ENCODE measurements at places on chromosomes 1 and 21.

- no peak for DNase-seq
Observed at GRCh38 chr21:36791695-36792470, 93.0 kb downstream of the SIM2 start.

GRCh38 chr21:19123053-19123452, 719.5 kb upstream of the TMPRSS15 start:
- no peak for DNase-seq

- DNase-seq = no peak
Observed at GRCh38 chr1:27686223-27686990, 14.4 kb upstream of the IFI6 start.

GRCh38 chr21:14879458-14879857, 185.3 kb downstream of the NRIP1 start:
- no peak for DNase-seq

DNA sequence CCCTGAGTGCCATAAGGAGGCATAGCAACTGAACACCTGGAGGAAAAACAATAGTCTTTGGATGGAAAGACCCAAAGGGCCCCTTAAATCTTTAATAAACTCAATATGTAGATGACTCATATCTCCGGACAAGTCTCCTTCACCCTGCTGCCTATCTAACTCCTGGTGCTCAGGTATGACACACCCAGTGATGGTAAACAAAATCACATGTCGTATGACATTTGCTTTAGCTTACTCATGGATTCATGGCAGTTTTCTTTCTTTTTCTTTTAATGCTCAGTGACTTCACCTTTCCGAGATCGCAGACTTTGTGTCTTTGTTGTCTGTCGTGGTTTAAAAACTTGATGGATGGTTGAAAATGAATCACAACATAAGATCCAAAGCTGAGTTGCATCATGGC, 208.5 kb upstream of the PROX1 start:
- DNase-seq = no peak

DNA sequence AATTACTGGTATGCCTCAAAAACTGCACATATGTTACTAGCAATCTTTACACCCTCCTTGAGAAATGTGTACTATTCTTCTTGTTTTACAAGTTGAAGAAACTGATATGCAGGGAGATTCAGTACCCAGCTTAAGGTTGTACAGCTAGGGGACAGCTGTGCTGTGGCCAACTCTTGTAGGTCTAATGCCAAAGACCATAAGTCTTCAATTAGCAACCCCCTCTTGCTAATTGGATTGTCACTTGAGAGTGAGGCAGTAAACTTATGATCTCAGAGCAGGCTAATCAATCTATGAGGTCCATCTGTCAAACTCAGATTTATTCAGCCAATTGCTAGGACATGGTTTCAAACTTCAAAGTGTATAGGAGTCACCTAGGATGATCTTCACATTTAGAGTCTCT, 492.0 kb upstream of the USP24 start:
- DNase-seq = no peak

DNA sequence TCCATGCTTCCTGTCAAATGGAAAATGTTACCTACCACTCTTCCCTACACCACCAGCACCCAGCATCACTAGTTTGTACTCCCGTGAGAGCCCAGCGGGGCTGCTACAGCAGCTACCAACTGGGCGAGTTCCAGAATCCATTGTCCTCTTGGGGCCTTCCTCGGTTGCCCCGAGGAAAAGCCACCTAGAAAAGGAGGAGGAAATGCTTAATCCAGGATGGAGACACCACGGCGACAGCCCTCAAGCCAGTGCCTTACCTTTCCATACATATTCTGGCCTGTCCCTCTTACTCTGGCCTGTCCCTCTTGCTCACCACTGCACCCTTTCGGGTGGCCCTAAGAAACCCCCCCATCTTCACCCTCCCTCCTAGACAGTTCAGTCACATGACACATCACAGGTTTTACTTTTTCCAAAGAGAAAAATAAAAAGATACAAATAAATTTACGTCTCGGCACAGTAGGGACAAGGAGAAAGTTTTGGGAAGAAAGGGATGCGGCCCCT, 478 bp downstream of the RIT1 start:
- DNase-seq = no peak

- DNase-seq = no peak
Observed at GRCh38 chr21:38570596-38570995, 72.3 kb upstream of the ERG start.

All from stimulated activated CD8-positive, alpha-beta memory T cell treated with anti-CD3 and anti-CD28 coated beads, Interleukin-7, amount 100 ng/mL, for 1 hour (primary cell).